ENCODE measurements at places on chromosomes 5 and 9.

- no peak for DNase-seq
Measured at GRCh38 chr9:109101810-109102209, 17.9 kb downstream of the TMEM245 start.

DNA sequence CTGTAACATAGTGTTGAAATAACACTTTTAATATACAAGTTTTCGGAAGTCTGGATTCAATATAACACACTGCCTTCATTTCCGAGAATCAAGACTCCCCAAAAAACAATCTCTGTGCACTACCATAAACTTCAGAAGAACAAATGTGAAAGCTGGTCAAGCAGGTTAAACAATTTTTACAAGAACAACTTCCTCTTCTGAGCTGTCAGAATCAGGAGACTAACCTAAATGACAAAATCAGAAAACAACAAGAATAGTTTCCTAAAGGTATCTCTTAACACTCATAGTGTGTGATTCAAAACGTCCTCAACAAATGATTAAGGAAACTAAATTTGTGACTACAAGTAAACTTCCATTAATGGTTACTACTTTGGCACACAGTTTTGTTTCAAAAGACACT, 11.6 kb downstream of the C9orf72 start:
- DNase-seq = no peak

- DNase-seq = no peak
Measured at GRCh38 chr9:75239176-75239575, 150.9 kb downstream of the OSTF1 start.

GRCh38 chr9:83043597-83043996, 19.3 kb downstream of the RASEF start:
- DNase-seq = no peak

DNA sequence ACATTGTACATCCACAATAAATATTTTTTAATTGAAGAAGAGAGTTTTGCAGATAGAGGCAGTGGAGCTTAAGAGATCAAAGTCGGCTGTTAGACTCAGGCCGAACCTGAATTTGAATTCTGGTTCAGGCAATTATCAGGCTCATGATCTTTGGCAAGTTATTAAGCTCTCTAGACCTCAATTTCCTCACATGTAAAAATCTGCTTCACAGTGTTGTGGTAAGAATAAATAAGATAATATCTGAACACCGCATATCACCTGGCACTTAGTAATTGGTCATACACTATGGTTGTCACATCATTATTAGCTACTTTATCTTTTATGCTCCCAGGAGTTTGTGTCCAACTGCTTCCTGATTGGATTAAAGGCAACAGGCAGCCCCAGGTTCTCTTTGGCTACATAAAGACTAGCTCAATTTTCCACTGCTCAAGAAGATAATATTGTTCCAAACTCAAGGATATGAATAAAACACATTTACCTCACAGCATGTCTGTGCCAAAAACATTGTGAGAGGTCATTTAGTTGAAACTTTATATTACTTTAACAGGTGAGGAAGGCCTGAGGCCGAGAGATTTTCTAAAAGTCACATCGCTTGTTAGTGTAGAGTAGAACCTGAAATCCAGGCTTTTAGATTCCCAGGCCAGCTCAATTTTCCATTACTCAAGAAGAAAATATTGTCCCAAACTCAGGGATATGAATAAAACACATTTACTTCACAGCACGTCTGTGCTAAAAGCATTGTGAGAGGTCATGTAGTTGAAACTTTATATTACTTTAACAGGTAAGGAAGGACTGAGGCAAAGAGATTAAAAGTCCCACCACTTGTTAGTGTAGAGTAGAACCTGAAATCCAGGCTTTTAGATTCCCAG, 289.2 kb upstream of the PTGER4 start:
- no peak for DNase-seq
